Epithelial cell of alveolus of lung (primary cell): ENCODE measurements at places on chromosomes 2 and 18. TPM values are rescaled to one million over a fixed set of nuclear protein-coding genes. Genes with fewer than 3 reads are reported as not detected.

Gene IGFBP2
- total RNA-seq = 121 and 137 TPM in 2 replicates

Gene PKP4
- total RNA-seq = 9.3 and 15.3 TPM in 2 replicates

Gene M1AP
- not detected in 2 replicates for total RNA-seq

Gene TUBA4B
- not detected in 2 replicates for total RNA-seq

Gene SLC9A4
- not detected in 2 replicates for total RNA-seq

Gene PTRHD1
- 45.1 and 46.9 TPM in 2 replicates for total RNA-seq

Gene GAL3ST2
- 0.64 TPM in 1 of 2 replicates, not detected in the other for total RNA-seq

Gene GFPT1
- 20.2 and 33.1 TPM in 2 replicates for total RNA-seq

Gene RAB6D
- total RNA-seq = under 0.01 TPM in 1 of 2 replicates, not detected in the other

Gene TMEM200C
- total RNA-seq = 2.5 and 7.7 TPM in 2 replicates

Gene ZBTB7C
- under 0.01 TPM in 1 of 2 replicates, not detected in the other for total RNA-seq

Gene MATN3
- total RNA-seq = 3.8 and 7.9 TPM in 2 replicates

Gene RFTN2
- 4.5 and 11.9 TPM in 2 replicates for total RNA-seq

Gene ALLC
- not detected in 2 replicates for total RNA-seq

Gene NFU1
- 31.5 and 42.0 TPM in 2 replicates for total RNA-seq

Gene HOXD11
- not detected in 2 replicates for total RNA-seq

Gene IRS1
- total RNA-seq = 35.7 and 99.9 TPM in 2 replicates

Gene ALPP
- not detected in 2 replicates for total RNA-seq

Gene STARD6
- not detected in 2 replicates for total RNA-seq

Gene ANKRD36B
- total RNA-seq = 7.6 and 12.5 TPM in 2 replicates

Gene ANKRD36
- 7.7 and 8.1 TPM in 2 replicates for total RNA-seq

Gene GALR1
- total RNA-seq = not detected in 2 replicates

Gene TUBA3E
- not detected in 2 replicates for total RNA-seq

Gene GCG
- total RNA-seq = not detected in 2 replicates

Gene ZC3H15
- total RNA-seq = 49.7 and 57.1 TPM in 2 replicates

Gene HOXD12
- total RNA-seq = not detected in 2 replicates

Gene TDRD15
- total RNA-seq = not detected in 2 replicates

Gene IL1RN
- total RNA-seq = 0.13 TPM in 1 of 2 replicates, not detected in the other

Gene KCNK3
- total RNA-seq = 3.9 TPM in 1 of 2 replicates, not detected in the other

Gene C2orf80
- total RNA-seq = not detected in 2 replicates

Gene NEUROD1
- not detected in 2 replicates for total RNA-seq

Gene VIL1
- total RNA-seq = not detected in 2 replicates

Gene CD302
- 11.5 and 43.2 TPM in 2 replicates for total RNA-seq

Gene CD226
- 1.2 and 1.4 TPM in 2 replicates for total RNA-seq

Gene GBX2
- 0.78 TPM in 1 of 2 replicates, not detected in the other for total RNA-seq

Gene UGT1A5
- not detected in 2 replicates for total RNA-seq

Gene MALL
- total RNA-seq = 1.6 and 6.2 TPM in 2 replicates

Gene LRRC30
- not detected in 2 replicates for total RNA-seq
